ENCODE measurements at places on chromosomes 4 and X.
A peak's percentile ranks its signal among the peaks of the same experiment; 100 is the strongest.

DNA sequence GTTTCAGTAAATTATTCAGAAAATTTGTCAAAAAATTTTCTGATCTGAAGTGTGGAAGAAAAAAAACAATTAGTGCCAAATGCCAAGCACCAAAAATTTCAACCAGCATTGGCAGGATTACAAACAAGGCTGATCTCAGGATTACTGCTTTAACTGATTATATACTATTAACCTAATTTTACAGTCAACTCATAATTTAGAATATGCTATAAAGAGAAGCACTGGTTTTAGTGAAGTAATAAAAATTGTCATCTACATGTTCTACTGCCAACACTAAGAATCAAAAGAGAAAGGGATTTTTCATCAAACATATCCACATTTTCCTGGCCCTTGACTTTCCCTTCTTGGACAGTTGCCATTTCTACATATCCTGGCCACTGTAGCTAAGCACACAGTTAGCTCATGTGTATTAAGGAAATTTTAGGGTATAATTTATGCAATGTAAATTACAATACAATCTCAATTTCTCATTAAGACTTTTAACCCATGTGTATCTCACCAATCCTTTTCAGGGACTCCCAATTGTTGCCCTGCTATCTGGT is 33.8 kb downstream of the THOC2 start:
- no peak for DNase-seq

DNA sequence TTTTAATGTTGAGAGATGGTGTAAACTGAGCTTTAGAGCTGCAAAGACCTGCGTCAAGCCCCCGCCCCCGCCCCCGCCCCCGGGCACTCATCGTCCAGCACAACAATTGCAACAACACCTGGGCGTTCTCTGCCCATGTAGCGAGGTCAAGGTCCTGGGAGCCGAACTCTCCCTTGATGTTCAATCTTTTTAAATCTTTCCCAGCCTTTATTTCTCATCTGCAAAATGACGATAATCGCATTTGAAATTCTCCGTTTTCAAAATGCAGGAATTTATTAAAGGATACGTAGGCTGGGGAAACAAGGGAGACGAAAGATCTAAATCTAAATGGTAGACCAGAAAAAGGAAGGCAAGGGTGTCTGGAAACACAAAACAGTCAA is 648 bp upstream of the MSMO1 start:
- no peak for DNase-seq

DNA sequence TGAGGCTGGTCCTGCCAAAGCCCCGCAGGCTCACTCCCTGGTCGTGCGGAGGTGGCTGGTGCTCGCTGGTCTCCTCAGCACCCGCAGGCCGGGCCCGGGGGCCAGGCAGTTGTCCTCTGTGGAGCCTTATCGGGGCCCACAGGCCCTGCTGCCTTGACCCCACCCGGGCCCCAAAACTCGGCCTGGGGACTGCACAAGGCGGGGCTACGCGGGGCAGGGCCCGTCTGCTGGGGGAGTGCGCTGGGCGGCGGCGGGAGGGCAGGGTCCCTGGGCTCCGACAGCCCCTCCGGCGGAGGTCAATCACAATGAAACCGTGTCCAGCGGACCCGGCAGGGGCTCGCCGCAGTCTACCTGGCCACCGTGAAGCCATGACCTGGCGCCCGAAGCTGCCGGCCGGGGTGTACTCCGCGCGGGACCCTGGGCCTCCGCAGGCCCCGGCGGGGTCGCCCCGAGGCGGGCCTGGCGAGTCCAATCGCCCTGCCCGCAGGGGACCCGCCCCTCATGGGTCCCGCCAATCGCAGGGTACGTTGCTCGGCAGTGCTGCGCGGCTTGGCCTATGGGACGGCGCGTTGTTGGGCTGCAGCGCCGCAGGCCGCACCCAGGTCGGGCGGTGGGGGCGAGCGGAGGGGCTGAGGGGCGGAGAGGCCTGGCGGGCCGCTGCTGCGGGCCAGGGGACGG is at the start of gene ADD1:
ADD1 (plus strand) TSS at position 582 of the 678 bp plus-strand sequence. CDS start 32,072 bp downstream, outside the sequence.
- DNase-seq = peak; percentile 88

DNA sequence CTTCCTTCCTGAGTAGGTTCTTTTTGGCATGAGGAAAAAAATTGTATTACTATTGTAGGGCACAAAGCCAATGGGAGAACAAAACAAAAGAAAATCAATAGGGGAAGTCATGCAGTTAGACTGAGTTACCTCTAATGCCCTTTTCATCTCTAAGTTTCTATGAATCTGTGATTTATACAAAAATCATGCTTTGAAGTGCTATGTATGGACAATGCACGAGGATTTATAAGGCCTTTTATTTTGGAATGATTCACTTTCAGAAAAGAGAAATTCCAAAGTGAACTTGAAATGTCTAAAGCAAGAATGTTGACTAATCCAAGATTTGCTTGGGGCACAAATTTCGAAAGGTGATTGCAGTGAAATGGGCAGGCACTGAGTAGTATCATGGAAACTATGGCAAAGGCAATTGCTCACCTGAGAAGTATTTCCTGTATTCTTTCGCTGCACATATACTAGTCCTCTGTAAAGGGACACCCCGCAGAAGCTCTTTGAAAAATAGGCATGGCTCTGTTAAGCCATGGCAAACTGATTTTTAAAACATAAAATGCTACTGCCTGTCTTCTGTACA is 52.8 kb downstream of the ADGRG4 start:
- no peak for DNase-seq

GRCh38 chrX:119729408-119730201 is 28.8 kb upstream of the SOWAHD start:
- DNase-seq = peak; percentile 49

DNA sequence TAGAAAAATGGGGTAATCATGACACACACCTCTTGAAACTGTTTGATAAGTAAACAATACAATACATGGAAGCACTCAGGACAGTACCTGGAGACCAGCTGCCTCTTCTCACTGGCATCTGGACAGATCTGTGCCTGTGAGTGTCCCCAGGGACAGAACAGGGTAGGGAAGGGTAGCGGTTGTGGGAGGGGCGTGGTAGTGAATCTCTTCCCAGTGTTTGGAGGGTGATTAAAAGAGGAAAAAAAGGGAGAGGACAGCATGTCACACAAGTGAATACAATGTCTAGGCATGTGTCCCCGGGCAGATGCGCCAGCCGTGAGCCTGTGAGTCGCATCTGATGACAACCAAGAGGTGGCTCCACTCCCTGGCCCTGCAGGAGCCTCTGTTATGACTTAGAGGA is 138.8 kb upstream of the MSX1 start:
- DNase-seq = no peak

DNA sequence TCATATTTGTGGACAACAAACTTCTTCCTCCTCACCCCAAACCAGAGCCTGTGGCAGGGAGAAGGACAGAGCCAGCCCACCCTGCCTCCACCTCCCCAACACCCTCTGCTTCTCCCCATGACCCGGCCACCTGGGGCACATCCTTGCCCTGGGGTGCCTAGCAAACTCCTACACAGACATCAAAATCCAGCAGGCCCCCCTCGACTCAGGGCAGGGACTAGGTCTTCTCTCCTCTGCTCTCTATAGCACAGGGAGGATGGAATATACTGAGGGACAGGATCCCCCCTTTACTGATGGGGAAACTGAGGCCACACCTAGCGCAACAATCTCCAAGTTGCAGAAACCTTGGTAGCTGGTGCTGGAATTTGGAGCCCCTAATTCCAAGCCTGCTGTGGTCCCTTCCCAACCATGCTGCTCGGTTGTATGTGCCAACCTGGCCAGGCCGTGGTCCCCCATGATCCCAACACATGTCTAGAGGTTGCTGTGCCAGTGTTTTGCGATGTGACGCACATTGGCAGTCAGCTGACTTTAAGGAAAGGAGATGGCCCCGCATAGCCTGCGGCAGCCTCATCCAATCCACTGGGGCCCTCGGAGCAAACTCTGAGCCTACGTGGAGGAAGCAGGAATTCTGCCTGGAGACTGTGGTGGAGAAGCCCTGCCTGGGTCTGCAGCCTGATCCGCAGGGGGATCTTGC is 53.9 kb upstream of the ADRA2C start:
- no peak for DNase-seq

DNA sequence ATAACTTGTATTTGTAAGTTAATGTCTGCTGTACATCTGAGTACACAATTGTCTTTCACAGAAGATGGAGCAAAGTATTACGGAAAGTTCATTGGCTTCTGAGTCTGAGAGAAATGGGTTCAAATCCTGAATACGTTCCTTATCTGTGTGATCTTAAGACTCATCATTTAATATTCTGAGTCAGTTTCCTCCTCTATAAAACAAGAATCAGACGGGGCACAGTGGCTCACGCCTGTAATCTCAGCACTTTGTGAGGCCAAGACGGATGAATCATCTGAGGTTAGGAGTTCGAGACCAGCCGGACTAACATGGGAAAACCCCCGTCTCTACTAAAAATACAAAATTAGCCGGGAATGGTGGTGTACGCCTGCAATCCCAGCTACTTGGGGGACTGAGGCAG is 57.8 kb downstream of the APBB2 start:
- no peak for DNase-seq
